ENCODE measurements at places on chromosomes 11 and 22.

- peak; percentile 22 for DNase-seq
These were observed 199.0 kb downstream of the GRIK4 start for GRCh38 chr11:120710354-120711131.

GRCh38 chr22:30308518-30309230 is 18.1 kb downstream of the TBC1D10A start:
- no peak for DNase-seq

DNA sequence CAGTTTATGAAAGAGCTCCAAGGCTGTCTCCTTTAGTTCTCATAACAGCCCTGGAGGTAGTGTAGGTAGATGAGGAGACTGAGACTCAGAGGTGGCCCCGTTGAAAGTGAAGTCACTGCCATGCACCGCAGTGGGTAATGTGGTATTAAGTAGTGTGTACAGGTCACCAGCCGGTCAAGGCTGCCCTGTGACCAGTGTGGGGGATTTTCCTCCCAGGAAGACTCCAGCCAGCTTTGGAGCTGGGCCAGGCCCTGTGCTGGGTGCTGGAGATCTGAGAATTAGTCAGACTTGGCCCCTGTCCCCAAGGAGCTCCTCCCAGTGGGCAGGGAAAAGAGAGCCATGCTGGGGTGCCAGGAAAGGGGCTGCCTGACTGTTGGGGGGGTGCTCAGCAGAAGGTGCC is 5.3 kb downstream of the OMP start:
- DNase-seq: no peak

- DNase-seq: no peak
These were observed 35.8 kb downstream of the TNKS1BP1 start for GRCh38 chr11:57288771-57289579.

- DNase-seq: no peak
These were observed 48.1 kb upstream of the TOP3B start for GRCh38 chr22:22030493-22031182.

GRCh38 chr22:32950366-32950765 is 107.8 kb downstream of the SYN3 start:
- DNase-seq: no peak

DNA sequence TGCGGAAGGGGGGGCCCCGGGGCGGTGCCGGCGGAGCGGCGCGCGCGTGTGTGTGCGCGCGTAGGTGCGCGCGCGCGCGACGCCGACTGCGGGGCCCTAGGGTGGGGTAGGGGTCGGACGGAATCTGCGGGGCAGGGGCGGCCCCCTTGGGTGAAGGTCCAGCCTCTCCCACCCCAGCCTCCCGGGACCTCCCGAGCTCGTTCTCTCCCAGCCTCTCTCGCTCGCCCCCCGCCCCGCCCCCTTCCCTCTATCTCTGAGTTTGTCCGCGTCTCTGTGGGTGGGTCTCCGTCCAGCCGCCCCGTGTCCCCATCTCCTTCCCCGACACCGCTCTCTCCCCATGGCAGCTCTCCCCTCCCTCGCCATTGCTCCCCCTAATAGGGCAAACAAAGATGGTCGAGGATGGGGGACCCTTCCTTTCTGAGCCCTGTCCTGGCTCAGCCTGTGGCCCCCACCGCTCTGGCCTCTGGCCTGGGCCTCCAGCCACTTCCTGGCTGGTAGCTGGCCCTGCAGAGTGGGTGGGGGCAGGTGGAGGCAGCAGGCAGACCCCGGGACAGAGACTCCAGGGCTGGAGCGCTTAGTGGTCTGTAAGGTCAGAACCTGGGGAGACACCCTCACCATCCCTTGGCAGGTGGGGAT is 33.0 kb upstream of the PRR5 start:
- DNase-seq: no peak

DNA sequence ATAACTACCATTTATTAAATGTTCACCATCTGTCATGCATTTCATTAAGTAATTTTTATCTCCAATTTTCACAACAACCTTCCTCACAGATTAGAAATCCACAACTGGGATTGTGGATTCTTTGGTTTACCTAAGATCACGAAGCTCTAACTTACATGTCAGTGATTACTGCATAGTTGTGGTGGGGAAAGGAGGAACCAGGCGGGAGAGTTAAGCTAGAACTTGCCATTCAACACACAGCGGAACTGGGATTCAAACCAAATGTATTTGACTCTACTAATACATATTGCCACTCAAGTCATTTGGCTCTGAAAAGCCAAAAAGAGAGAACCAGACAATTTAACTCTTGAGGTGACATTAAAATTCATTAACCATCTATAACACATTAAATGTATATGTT is 10.4 kb upstream of the LAYN start:
- DNase-seq: no peak

- no peak for DNase-seq
These were observed 211.4 kb downstream of the AASDHPPT start for GRCh38 chr11:106288822-106289387.

DNA sequence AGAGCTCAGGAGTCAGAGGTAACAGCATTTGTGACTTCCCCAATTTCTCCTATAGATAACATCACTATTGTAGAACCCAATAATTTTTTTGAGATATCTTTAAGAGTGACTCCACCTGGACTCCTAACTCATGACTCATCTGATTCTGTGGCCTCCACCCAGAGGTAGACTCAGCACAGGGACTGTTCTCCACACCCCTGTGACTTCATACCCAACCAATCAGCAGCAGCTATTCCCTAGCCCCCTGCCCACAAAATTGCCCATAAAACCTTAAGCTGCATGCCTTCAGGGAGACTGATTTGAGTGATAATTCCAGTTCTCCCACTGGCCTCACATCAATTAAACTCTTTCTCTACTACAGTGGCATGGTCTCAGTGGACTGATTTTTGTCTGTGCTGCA is 475.4 kb upstream of the FAT3 start:
- no peak for DNase-seq

- no peak for DNase-seq
These were observed 7.2 kb downstream of the SSTR3 start for GRCh38 chr22:37205046-37205445.

DNA sequence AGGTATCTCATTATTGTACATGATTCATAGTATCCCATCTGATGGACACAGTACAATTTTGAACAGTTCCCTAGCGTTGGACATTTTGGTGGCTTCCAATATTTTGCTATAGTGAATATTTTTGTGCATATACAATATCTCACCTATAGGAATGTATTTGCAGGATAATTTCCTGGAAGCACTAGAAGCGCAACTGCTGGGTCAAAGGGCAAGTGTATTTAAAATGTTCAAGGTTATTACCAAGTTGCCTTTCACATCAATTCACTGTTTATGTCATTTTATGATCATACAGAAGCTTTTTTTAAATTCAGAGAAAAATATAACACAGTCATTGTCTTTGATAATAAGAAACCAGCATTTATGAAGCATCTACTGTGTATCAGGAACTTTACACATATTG is 19.1 kb upstream of the RPS3 start:
- no peak for DNase-seq

- no peak for DNase-seq
These were observed 93.5 kb downstream of the CELSR1 start for GRCh38 chr22:46443850-46444389.

- DNase-seq: no peak
These were observed 14.5 kb downstream of the GUCD1 start for GRCh38 chr22:24540470-24540869.

GRCh38 chr11:119918347-119918746 is 189.3 kb upstream of the NECTIN1 start:
- DNase-seq: no peak

DNA sequence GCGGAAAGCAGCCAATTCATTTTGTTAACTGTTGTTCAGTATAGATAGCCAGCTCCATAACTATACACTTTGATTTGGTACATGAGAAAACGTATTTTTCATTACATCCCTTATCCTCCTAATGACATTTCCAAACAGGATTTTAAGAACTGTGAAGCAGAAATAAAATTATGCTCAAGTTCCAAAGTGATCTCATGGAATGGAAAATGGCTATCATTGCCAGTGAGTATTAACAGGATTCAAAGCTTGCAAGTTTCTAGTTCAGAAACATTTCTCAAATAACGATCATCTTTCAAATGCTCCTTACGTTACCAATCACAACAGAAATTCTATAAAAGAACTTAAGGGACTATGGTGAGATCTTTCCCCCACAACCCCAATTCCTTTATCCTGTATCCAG is 53.7 kb downstream of the CADM1 start:
- DNase-seq: no peak

DNA sequence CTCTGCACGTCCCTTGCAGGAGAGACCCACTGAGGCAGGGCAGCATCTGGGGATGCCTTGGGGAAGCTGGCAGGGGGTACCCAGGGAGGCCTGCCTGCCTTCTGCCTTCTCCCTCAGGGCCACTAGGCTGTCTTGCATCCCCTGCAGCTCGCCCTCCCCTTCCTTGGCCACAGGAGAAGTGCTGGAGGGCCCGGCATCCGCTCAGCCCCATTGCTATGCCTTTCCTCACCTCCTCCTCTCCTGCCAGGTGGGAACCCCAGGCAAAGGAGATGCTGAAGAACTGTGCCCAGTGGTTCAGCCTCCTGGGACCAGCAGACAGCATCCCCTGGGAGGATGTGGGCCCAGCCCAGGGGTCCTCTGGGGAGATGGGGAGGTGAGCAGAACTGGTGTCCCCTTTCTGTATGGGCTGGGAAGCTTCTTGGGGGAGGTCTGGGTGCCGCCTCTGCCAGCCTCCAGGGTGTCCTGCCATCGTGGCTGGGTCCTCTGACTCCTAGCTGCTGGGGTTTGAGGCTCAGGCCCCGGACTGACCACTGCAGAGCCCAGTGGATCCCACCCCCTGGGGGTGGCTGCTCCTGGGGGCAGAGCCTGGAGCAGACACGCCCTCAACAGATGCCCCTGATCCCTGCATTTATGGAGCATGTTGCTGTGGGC is 20.6 kb downstream of the MRGPRG start:
- no peak for DNase-seq

DNA sequence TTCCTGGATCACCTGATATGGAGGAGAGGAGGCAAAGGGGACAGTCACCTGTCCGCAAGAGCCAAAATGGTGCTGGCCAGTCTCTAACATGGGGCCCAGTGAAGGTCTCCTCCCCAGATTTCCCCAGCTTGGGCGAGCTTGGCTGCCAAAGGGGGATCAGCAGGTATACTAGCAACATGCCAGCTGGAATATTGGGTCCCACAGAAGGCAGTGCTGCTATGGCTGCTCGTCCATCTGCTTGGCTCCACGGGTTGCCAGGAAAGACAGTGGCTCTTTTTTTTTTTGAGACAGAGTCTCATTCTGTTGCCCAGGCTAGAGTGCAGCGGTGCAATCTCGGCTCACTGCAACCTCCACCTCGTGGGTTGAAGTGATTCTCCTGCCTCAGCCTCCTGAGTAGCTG is 12.7 kb upstream of the KAT5 start:
- no peak for DNase-seq

DNA sequence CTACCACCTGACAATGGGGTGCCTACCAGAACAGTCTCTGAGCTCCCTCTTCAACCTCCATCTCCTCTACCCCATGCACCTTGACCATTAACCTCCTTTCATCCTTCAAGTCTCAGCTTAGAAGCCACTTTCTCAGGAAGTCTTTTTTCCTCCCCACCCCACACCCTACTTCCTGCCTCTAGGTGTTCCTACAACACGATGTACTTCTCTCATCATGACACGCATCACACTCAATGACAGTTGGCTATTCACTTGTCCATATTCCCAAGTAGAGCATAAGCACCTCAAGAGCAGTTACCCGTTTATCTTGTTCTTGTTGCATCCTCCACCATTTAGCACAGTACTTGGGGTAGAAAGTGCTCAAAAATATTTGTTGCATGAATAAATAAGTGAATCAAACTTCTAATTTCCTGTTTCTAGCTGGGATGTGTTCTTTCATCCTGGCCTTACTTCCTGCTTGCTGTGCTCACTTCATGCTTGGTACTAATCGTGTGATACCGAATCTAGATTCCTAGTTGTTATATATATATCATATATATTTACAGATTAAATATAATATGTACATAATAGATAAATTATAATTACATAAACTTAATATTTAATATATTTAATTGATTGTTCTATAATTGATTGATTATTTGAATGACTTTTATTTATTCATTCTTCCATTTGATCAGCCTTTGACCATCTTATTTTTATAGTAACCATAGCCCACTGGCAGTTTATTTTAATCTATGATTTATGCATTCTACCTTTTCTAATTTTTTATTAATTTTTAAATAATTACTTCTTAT is 177.5 kb upstream of the TMEM45B start:
- no peak for DNase-seq

- no peak for DNase-seq
These were observed 180.2 kb downstream of the CHST1 start for GRCh38 chr11:45485070-45485707.

DNA sequence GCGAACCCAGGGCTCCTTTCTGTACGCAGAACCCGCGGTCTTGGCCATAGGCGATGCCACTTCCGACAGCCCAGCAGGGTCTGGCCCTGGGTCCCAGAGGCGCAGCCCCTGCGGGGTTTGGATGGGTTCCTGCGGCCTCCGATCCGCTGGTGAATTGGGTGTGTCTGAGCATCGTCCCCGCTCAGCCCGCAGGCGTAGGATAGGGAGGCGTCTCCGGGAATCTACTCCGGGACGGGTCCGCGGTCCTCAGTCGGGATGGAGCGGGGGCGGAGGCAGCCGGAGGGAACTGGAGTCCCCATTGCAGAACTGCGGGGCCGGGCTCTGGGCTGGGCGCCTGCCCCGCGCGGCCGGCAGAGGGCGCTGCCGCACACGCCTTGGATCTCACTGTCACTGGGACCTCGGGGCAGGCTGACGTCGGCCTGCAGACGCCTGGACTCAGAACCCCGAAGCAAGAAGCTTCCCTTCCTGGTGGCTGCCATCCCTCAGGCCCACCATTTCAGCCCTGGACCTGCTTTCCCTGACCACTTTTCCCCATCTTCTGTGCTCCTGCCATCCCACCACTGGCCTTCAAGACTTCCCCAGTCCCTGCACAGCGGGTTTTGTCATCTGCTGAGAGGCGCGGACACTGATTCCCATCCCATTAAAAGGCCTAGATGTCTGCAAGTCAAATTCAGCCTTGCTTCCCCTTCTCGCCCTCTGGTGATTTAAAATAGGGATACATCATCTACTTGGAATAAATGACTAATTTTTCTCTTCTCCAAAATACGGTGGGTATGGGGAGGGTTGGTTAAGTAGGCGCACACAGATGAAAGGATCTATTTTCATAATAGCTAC is 38.3 kb upstream of the CREB3L1 start:
- DNase-seq: peak; percentile 58

DNA sequence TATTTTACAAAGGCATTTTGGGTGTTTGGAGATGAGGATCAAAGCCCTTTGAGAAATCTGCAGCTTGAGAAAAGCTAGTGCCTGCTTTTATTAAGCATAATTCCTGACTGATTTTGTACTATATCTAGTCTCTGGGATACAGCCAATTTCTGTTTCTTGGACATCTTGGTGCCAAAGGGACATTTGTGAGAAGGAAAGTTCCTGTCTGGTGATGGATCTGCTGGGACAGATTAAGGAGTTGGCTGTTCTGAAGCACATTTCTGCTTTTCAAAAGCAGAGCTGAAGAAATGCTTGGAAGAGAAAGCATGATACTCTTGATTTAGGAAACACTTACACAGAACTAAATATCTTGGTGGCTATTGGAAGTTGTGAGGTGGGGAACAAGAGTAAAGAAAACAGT is 254.6 kb upstream of the CCDC90B start:
- DNase-seq: no peak

GRCh38 chr11:104165014-104165413 is 1.1 kb upstream of the PDGFD start:
- DNase-seq: no peak

Measured in SW 1271 (cell line).